ENCODE measurements at places on chromosomes 5 and 9. TPM values are rescaled to one million over a fixed set of nuclear protein-coding genes. Genes with fewer than 3 reads are reported as not detected.

C9orf50 gene
- not detected for polyA plus RNA-seq

SLC2A6 gene
- polyA plus RNA-seq = 17.9 TPM

ACER2 gene
- 7.1 TPM for polyA plus RNA-seq

WNT8A gene
- polyA plus RNA-seq = 0.26 TPM

SPINK7 gene
- not detected for polyA plus RNA-seq

WDR36 gene
- 20.4 TPM for polyA plus RNA-seq

ADCY2 gene
- polyA plus RNA-seq = 1.9 TPM

MLANA gene
- not detected for polyA plus RNA-seq

TICAM2 gene
- not detected for polyA plus RNA-seq

NMUR2 gene
- polyA plus RNA-seq = not detected

QRFP gene
- not detected for polyA plus RNA-seq

NR4A3 gene
- polyA plus RNA-seq = 3.3 TPM

FOXD4L4 gene
- polyA plus RNA-seq = not detected

DCP2 gene
- polyA plus RNA-seq = 26.2 TPM

SIT1 gene
- not detected for polyA plus RNA-seq

MARVELD2 gene
- not detected for polyA plus RNA-seq

GPR150 gene
- polyA plus RNA-seq = not detected

INSL4 gene
- polyA plus RNA-seq = not detected

CNTNAP3 gene
- 7.6 TPM for polyA plus RNA-seq

PDLIM4 gene
- polyA plus RNA-seq = not detected

PRRC2B gene
- polyA plus RNA-seq = 89.5 TPM

HMCN2 gene
- 0.18 TPM for polyA plus RNA-seq

PCDHGA9 gene
- polyA plus RNA-seq = not detected

BTNL8 gene
- polyA plus RNA-seq = not detected

FAM193B gene
- polyA plus RNA-seq = 97.3 TPM

DMRT3 gene
- polyA plus RNA-seq = not detected

KLHL3 gene
- polyA plus RNA-seq = 10.9 TPM

SH3RF2 gene
- not detected for polyA plus RNA-seq

SLC45A2 gene
- 1.2 TPM for polyA plus RNA-seq

GFPT2 gene
- 7.4 TPM for polyA plus RNA-seq

PCDHGA1 gene
- polyA plus RNA-seq = 0.50 TPM

XPA gene
- polyA plus RNA-seq = 32.3 TPM

GMCL2 gene
- polyA plus RNA-seq = not detected

PCSK5 gene
- polyA plus RNA-seq = 2.5 TPM

FOXD1 gene
- polyA plus RNA-seq = not detected

ZCCHC10 gene
- 68.0 TPM for polyA plus RNA-seq

MCIDAS gene
- polyA plus RNA-seq = not detected

SLC35D2 gene
- polyA plus RNA-seq = 0.07 TPM

OBP2B gene
- not detected for polyA plus RNA-seq

GRXCR2 gene
- polyA plus RNA-seq = 0.36 TPM

TNC gene
- polyA plus RNA-seq = 2.1 TPM

PRSS3 gene
- polyA plus RNA-seq = not detected

SV2C gene
- polyA plus RNA-seq = 0.88 TPM

PCDHAC2 gene
- polyA plus RNA-seq = 9.3 TPM

LCN15 gene
- not detected for polyA plus RNA-seq

LRRTM2 gene
- 6.1 TPM for polyA plus RNA-seq

DNAI1 gene
- 0.99 TPM for polyA plus RNA-seq

IFNK gene
- polyA plus RNA-seq = not detected

GPR151 gene
- polyA plus RNA-seq = 1.0 TPM

GABRA1 gene
- polyA plus RNA-seq = 50.6 TPM

PCDHGA7 gene
- polyA plus RNA-seq = not detected

DNAH5 gene
- polyA plus RNA-seq = 12.8 TPM

PLPP7 gene
- 0.87 TPM for polyA plus RNA-seq

SH3TC2 gene
- polyA plus RNA-seq = not detected

OR1J2 gene
- polyA plus RNA-seq = not detected

FANCG gene
- 56.0 TPM for polyA plus RNA-seq

EPB41L4B gene
- polyA plus RNA-seq = 4.1 TPM

HAVCR2 gene
- polyA plus RNA-seq = 1.1 TPM
